Activated CD8-positive, alpha-beta memory T cell treated with anti-CD3 and anti-CD28 coated beads, Interleukin-2, amount 50 U/mL, for 48 hours (primary cell): ENCODE measurements at places on chromosomes 4 and X.

DNA sequence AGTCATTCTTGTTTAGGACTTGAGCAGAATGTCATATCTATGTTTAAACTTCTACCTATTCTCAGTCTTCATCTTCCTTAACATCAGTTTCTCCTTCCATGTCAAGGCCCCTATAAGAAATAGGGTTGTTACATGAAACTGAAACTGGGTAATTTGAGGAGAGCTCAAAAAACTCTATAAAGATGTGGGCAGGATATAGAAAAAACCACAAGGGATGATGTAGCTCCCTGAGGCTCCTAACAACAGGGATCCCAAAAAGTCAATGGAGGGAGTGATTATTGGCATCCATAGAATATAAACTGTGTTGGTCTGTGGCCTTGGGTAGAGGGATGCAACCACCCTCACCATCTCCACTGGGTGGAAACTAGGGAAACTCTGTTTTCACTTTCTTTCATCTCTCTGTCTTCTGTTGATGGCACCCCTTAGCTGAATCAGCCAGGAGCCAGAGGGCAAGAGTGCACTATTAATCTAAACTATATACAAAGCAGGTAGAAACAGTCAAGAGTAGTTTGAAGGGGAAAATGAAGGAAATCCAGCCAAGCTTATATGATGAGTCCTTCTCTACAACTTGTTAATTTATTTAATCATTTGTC is 27.6 kb downstream of the C4orf54 start:
- DNase-seq = no peak

GRCh38 chr4:128427832-128428366 is 140.3 kb upstream of the PGRMC2 start:
- DNase-seq = no peak

DNA sequence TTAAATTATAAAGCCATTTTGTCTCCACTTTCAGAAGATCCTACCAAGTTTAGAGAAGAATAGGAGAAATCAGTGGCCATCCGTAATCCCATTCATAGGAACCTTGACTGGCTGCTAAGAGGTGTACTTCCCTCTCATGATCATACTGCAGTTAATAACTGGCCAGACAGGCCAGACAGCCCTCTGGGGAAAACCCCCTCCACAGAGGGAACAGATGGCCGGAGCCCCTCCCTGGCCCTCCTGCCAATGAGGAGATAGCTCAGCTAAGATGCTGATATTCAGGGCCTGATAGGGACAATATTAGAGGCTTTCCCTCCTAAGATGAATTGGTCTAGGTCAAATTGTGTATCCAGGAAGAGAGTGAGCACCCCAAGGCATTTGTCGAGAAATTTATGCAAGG is 200.0 kb upstream of the MAOA start:
- DNase-seq = no peak

DNA sequence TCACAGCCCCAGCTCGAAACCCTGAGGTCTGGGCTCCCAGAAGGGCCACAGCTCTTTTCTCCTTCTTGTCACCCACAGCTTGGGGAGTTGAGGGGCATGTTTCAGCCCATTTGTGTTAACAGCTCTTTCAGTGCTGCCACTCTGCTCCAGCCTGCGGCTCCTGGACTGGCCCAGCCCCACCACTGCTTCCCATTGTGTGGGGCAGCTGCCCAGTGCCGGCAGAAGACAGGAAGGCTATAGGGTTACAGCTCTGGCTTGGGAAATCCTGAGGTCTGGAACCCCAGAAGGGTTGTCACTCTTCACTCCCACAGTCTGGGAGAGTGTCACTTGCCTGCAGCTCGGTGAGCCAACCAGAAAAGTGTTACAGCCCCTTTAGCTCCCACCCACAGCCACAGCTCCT is 7.0 kb upstream of the HNRNPD start:
- DNase-seq = no peak

- peak; percentile 76 for DNase-seq
Observed at GRCh38 chrX:12791257-12792228, at the start of gene PRPS2. PRPS2 (plus strand) TSS chrX:12791412; CDS start chrX:12791498, 86 bp downstream.

- no peak for DNase-seq
Observed at GRCh38 chr4:54572152-54572542, 85.6 kb upstream of the KIT start.

- no peak for DNase-seq
Observed at GRCh38 chrX:136540226-136540625, 8.2 kb downstream of the VGLL1 start.

DNA sequence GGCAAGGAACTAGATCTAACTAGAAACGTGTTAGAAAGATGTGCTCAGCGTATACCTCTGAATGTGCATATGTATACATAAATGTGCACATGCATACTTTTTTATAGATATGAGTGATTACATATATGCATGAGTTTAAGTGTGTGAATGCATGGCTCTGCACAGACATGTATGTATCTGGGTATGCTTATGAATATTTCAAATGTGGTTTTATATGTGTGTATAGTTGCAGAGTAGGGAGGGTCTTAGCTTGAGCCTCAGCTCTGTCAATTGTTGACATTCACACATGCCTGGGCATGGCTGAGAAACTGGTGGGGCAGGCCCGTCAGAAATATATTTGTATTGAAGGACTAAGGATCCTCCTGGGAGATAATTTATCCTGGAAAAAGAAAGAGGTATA is 31.1 kb downstream of the RAP2C start:
- no peak for DNase-seq
